ENCODE measurements at places on chromosomes 4 and X.

DNA sequence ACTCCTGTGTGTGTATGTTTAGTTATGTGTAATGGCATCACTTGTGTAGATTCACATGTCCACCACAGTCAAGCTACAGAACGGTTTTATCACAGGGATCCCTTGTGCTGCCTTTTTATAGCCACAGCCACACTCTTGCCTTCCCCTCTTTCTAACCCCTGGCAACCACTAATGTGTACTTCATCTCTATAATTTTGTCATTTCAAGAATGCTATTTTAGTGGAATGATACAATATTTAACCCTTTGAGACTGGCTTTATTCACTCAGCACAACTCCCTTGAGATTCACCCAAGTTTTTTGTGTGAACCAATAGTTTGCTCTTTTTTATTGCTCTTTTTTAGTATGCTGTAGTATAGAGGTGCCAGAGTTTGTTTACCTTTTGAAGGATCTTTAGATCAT, 112.1 kb downstream of the CDKL5 start:
- DNase-seq, result no peak

GRCh38 chr4:83320548-83320947, 14.1 kb downstream of the HPSE start:
- DNase-seq, result peak; percentile 22

GRCh38 chr4:11050766-11051165, 366.2 kb upstream of the CLNK start:
- no peak for DNase-seq

- DNase-seq, result no peak
Measured at GRCh38 chr4:173403051-173403450, 4.1 kb upstream of the SCRG1 start.

GRCh38 chr4:118193421-118193820, 159.1 kb downstream of the NDST3 start:
- DNase-seq, result no peak

DNA sequence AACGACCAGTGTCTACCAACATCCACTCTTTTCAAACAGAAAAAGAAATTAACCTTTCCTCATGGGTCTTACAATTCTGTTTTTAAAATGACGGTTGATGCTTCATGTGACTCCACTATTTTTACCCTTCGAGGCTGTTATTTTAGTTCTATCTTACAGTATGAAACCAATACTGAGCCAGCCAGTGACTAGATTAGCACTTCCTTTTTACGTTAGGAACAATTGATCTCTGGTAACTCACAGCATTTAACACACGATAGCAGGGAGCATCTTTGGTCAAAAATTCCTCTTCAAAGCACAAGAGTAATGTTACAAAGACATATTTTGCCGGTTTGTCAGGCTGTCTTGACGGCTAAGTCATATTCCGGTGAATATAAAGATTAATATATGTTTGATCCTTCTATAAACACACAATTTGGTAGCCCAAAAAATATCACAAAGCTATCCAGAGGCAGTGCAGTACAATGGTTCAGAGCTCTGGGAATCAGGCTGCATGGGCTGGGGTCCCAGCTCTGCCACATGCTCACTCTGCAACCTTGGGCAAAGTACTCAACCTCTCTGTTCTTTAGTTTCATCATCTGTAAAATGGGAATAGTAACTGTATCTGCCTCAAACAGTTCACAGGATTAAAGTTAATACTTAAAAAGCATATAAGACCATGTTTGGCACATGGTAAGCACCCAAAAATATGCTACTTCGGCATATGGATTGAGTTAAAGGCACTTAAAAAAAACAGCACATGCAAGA, 62.9 kb upstream of the TXK start:
- no peak for DNase-seq

- DNase-seq, result peak; percentile 55
Measured at GRCh38 chrX:24113181-24113580, 36.3 kb upstream of the ZFX start.

GRCh38 chr4:39357002-39357401, 9.2 kb downstream of the RFC1 start:
- DNase-seq, result no peak

DNA sequence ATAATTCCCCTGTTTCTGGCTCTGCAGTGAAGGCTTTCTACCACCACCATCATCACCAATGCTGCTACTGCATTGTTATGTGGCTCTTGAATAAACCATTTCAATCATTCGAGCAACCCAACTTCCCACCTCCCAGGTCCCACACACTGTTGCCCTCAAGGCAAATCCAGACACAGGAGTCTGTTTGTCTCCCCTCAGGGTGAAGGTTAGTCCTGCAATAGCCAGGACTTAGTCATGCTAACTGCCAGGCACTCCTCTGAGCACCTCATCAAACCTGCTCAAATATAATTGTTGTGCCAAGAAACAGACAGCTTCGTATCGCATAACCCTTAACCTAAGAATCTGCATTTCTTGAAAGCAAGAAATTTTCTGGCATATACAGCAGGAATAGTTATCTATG, 213.2 kb downstream of the KDR start:
- no peak for DNase-seq
